NK-92 treated with Interleukin-12 subunit alpha and Interleukin-12 subunit beta, amount 100 ng/mL, for 24 hours (cell line): ENCODE measurements at places on chromosomes 11 and 22.
A peak's percentile ranks its signal among the peaks of the same experiment; 100 is the strongest.

GRCh38 chr22:20434773-20435172, 2.9 kb downstream of the SCARF2 start:
- no peak for DNase-seq

GRCh38 chr11:42521994-42522393, 789.8 kb upstream of the API5 start:
- no peak for DNase-seq

DNA sequence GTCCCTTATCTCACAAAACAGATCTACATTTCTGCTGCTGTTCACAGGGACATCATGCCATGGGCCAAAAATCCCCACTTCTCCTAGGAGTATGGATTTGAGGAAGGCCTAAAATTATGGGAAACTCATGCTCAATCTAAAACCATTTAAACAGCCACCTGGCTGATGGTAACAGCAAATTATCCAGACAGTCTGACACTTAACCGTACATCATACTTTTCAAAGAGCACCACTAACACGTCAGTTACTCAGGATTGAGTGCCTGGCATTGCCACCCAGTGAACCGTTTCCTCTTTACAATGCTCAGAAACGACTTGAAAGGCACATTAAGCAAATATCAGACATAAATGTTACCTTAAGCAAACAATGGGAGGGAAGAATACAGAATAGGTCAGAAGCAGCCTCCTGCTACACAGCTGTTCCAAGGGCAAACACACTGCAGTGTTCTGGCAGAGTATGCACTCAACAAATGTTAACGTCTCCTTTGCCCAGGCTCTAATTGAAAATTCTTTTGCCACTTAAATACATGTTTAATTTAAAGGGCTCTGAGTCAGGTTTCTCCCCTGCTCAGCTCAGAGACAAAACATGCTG, 18.8 kb upstream of the SLC36A4 start:
- DNase-seq = no peak

DNA sequence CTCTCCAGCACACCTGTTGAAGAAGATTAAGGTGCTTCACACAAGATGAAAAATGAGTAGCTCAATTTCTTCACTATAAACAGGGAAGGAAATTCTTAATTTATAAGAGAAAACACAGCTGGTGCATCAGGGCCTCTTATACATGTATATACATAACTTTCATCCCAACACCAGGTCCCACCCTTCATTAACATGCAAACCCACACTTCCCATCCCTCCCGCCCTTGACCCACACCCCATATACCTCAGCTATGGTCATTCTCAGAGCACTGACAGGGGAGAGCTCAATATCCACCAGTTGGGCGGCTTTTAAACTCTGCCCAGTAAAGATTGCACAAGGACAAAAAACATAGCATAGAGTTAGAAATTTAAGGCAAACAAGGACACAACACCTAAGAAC, 85.8 kb downstream of the ATG16L2 start:
- no peak for DNase-seq

GRCh38 chr22:19909350-19910179, 32.0 kb upstream of the COMT start:
- DNase-seq = peak; percentile 29

DNA sequence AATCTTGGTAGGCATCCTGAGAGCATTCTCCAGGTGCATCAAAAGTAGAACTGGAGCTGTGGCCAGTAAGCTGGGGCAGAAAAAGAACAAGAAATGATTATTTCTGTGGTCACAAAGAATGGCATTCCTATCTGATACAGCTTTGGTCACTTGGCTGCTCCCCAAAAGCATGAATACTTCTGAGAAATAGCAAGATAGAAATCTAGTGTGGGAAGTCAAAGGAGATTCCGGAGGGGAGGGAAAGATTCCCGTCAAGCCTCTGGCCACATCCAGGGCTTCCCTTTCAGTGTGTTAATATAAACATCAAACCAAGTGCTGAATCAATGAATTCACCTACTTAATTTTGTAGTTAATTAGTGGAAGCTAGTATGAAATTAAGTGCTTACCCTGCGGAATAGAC, 1185.4 kb downstream of the LRRC4C start:
- DNase-seq = no peak

- DNase-seq = no peak
Measured at GRCh38 chr11:18540207-18541009, 13.7 kb upstream of the TSG101 start.
